ENCODE measurements at places on chromosomes 16 and 17.
A peak's percentile ranks its signal among the peaks of the same experiment; 100 is the strongest.

DNA sequence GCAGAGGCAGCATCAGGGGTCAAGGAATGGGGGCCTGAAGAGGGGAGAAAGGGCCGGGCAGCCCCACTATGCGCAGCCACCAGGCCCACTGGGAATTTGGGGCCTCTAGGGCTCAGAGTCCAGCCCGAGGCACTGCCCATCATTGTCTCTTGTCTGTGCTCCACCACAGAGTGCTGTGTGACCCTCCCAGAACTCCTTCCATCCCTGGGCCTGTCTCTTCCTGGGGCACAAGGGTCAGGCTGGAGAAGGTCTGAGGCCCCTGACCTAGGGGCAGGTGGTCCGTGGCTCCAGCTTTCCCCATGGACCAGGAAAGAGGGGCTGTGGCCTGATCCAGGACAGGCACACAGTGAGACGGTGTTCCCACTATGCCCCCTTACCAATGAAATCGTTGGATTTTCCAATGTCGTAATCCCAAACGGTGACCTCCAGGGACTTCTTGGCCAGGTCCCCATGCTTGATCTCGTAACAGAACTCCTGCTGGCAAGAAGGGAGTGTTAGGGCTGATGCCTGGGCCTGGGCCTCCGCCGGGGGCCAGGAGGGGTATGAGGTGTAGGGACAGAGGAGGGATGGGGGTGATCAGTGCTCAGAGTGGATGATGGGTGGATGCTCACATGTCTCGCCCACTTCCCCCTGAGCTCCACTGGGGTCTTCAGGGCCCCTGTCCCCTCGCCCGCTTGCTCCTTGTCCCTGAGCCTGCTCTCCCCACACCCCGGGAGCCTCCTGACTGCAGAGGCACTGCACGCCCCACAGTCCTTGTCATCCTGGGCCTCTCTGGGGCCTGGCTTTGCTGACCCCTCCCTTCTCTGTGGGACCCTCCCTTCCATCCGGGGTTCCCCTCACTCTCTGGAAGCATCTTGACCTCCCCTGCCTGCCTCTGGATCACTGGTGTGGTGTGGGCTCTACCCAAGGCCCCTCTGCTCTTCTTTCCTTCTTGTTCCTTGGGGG is 10.7 kb downstream of the SCGB1C2 start:
- no peak for DNase-seq

- DNase-seq, result no peak
These were observed 29.1 kb upstream of the ZNF469 start for GRCh38 chr16:88353691-88354090.

GRCh38 chr17:63398680-63399079 is 47.4 kb downstream of the CYB561 start:
- DNase-seq, result no peak

- peak; percentile 98 for DNase-seq
These were observed 313.7 kb downstream of the MAF start for GRCh38 chr16:79286646-79287423.

DNA sequence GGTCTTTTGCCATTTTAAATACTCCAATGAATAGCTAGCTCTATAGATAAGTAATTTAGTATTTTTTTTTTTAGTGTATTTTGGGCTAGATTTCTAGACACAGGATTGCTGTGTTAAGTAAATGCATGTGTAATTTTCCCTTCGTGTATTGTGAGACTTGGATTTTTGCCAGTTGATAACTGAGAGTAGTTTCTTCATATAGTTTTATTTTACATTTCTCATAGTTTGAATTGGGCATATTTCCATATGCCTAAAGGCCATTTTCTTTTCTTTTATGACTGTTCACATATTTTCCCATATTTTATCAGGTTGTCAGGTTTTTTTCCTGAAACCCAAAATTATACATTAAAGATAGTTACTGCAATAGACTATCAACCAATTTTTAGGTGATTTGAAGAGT is 59.4 kb downstream of the BPTF start:
- no peak for DNase-seq

- DNase-seq, result no peak
These were observed 27.9 kb downstream of the IRX6 start for GRCh38 chr16:55351936-55352335.

DNA sequence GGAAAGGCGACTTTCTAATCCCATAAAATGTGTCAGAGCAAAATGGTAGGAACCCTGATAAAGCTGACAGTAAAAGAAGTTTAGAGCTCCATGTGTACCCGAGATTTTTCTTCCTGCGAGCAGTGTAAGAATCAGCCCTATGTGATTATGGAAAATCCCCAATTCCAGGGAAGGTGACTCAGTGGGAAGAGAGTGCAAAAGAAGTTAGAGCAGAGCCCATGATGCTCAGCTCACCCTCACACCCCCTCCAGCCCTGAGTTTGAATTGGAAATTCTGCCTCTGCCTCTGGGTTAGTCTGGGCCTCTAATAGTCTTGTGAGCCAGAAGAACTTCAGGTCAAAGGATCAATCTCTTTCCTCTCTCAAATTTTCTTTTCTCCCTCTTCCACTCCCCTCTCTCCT is 12.5 kb downstream of the C17orf78 start:
- DNase-seq, result no peak

- peak; percentile 82 for DNase-seq
These were observed 44.1 kb downstream of the MRC2 start for GRCh38 chr17:62671553-62671952.

DNA sequence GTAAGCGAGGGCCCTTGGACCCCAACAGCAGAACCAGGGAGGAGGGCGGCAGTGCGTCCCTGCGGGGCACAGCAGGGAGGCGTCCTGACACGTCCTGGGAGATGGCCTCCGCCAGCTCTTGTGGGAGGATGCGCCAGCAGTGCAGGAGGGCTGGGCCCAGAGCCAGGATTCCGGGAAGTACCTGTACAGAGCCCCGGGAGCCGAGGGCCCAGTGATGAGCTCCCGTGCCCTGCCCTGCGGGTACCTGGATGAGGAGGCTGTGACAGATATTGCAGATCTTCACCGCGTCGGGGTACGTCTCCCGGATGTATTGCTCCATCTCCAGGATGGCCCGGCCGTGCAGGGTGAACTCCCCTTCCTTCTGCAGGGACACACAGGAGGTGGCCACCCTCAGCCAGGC is 23.1 kb downstream of the KDM8 start:
- peak; percentile 53 for DNase-seq

DNA sequence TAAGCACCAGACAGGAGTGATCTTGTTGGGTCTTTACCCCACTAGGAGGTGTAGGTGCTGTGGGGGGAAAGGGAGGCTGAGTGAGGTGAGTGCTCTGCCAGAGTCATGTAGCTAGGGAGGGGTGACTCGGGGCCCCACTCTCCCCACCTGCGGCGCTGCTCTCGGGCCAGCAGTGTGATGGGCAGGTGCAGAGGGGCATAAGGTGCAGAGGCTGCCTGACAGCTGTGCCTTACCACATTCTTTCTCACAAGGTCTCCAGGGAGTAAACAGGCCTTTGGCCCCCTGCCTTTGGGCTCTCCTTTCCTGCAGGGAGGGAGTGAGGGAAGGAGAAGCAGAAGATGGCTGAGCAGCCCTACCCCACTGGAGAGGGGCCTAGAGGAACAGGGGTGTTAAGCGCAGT is 4.5 kb upstream of the CNP start:
- DNase-seq, result no peak

GRCh38 chr17:11241611-11242226 is 706 bp downstream of the SHISA6 start:
- DNase-seq, result no peak

DNA sequence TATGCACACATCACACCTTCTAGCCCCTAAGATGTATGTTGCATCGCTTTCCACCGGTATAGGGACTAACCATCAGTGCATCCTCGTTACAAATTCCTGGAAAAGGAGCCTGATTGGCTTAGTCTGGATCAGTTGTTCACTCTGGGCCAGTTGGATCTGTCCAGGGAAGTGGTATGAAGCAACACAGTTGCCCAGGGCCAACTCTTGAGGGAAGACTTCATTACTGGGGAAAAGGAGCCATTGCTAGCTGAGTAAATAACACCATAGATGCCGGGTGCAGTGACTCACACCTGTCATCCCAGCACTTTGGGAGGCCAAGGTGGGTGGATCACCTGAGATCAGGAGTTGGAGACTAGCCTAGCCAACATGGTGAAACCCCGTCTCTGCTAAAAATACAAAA is 275.2 kb upstream of the RBFOX1 start:
- DNase-seq, result no peak

DNA sequence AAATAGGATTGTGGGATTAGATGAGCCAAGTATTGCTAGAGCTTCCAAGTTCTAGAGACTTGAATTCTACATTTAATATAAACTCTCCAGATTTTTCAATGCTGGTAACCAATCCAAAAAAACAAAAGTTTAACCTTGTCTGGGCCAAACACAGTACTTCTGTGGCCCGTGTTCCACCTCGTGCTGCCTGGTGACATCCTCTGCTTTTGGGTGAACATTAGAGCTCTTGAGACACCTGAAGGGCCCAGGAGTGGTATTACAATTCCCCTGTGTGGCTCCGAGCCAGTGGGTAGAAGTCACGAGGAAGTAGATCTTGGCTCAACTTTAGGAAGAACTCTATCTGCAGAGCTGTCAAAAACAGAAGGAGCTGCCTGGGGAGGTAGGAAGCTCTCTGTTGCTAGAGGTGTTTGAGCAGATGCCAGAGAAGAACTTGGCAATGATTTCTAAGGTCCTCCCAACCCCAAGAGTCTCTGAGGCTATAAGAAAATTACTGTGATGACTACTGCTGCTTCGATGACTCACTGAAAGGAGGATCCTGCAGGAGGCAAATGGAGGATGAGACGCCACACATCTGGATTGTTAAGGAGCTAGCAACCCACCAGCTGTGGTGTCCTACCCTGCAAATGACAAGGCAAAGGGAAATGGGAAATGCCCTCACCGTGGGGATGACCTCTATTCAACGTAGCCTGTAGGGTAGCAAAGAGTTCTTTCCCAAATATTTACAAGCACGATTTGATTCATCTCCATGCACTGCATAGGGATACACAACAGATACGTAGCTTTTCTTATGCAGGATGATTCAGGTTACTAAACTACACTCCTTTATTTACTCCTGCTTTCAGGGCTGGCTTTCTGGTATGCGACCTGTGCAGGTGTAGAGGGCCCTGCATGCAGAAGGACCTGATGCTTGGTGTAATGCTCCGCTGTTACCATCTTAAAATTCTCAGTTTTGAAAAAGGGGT is 45.8 kb upstream of the GAS7 start:
- DNase-seq, result no peak

DNA sequence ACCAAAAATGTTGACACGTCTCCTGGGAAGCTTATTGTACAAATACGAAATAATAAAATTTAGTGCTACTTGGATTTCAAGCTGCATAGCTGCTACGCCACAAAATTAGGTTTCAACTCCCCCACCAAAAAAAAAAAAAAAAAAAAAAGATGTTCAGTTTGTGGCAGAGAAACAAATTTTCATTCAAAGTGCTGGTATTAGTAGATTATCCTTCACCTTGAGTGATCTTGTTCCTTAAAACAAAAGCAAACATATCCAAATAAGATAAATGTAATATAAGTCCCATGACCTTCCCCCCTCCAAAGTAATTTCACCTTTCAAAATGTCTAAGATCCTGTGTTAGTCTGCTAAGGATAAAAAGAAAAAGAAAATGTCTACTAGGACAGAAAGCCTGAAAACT is 2.2 kb downstream of the TOB1 start:
- DNase-seq, result no peak

GRCh38 chr16:82671741-82672140 is 45.0 kb downstream of the CDH13 start:
- DNase-seq, result no peak

DNA sequence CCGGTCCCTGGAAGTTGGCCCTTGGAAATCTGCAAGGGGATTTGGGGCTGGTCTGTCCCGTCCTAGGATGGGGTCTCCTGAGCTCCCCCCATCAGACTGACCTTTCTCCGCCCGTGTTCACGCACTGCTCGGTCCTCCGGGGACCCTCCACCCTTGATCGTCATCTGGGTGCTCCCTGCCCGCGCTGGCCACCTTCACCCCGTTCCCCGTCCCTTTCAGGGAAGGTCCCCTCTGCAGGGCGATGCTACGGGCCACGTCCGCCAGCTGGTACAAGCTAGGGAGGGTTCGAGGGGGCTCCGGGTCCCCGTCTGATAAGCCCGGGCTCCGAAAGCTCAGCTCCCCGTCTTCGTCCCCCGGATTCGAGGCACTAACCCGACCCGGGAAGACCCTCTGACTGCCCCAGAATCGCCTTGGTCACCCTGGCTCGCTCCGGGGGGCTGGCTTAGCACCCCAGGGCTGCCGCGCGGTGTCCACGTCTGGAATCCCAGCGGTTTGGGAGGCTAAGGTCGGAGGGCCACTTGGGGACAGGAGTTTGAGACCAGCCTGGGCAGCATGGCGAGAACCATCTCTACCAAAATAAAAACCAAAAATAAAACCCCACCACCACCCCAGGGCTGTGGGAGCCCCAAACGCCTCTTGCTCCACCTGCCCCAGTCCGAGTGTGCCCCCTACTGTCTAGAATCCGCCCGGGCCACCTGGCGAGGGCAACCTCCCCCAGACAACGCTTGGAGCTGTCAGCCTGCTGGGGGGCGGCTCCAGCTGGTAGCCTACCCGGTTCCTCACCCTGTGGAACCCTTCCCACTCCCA is 1.1 kb upstream of the SLC43A2 start:
- DNase-seq, result no peak

DNA sequence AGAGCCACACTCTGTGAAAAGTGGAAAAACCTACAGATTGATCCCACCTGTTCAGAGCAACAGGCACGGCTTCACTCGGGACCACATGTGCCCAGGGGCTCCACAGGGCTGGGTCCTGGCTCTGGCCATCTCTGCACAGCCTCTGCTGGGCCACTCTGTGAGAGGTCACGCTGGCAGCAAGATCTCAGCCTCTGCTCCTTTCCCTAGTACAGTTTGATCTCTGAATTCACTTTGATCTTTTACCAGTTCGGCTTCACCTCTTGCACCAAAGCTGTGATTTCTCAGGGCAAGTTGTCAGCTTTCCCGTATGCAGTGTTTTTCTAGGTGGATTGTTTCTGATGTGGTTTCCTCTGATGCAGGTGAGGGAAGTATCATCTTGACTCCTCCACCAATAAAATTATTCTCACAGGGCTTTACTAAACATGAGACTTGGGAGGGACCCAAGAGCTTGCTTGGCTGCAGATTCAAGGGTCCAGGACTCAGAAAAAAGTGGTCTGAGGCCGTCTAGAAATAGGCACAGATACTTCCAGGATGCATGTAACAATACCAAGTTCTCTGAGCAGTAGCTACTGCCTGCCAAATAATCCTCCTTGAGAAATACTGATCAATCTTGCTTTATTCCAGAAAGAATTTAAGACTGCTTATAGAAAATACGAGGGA is 24.0 kb upstream of the ALDH3A1 start:
- no peak for DNase-seq

- DNase-seq, result no peak
These were observed 4.5 kb upstream of the NAT9 start for GRCh38 chr17:74780443-74781238.

GRCh38 chr17:81338274-81339190 is 43.4 kb upstream of the SLC38A10 start:
- no peak for DNase-seq

Measured in DMS153 (cell line).